ENCODE measurements at places on chromosomes 16 and 17.

DNA sequence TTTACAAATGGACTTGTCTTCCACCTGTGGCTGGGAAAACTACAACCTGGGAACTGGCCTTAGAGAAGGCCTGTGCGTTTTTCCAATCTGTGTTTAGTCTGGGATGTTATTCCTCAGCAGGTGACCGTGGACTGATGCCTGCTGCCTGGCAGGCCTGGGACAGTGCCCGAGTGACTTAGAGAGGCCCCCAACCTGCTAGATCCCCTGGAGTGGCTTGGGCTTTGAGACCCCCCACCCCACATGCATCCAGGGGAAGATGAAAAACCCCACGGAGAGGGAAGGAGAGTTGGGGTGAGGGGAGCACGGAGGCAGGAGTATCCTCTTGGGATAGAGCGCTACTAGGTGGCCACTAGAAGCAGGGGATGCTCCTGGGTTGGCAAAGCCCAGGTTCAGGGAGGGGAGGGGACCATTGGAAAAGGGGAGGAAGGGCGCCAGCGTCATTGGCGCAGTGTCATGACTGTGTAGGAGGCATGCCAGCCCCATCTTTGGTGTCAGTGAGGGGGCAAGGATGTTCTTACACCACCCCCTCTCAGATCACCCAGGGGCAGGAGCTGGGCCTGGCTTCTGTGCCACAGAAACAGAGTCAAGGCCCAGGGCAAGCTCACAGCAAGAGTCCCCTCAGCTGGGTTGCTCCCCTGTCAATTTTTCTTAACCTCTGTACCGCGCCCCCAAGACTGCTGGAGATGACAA, 54.1 kb downstream of the MEAK7 start:
- no peak for DNase-seq

DNA sequence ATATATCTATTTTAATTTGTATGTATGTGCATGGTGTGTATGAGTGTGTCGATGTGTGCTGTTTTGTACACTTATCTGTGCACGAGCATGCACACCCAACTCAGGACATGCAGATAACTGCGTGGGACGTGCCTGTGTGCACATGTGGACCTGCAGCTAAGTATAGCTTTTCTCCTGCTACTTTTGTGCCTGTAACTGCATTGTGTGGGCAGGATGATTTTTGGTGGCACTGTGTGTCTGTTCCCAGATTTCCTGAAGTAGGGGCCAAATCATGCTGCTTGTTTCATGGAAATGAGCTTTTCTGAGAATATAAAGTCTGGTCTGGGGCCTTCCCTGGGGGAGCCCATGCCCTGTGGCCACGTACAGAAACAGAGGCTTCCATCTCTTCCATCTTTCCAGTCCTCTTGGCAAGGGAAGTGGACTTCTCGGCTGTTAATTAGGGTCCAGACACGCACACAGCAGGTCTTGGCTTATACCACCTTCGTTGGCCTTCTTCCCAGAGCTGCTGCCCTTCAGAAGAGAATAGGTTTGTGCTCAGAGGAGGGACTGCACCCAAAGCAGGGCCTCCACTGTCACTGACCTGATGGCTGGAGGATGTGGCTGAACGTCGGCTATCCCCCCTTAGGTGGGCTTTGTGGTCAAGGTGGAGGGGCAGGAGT, 30.2 kb downstream of the SPNS3 start:
- DNase-seq: no peak

DNA sequence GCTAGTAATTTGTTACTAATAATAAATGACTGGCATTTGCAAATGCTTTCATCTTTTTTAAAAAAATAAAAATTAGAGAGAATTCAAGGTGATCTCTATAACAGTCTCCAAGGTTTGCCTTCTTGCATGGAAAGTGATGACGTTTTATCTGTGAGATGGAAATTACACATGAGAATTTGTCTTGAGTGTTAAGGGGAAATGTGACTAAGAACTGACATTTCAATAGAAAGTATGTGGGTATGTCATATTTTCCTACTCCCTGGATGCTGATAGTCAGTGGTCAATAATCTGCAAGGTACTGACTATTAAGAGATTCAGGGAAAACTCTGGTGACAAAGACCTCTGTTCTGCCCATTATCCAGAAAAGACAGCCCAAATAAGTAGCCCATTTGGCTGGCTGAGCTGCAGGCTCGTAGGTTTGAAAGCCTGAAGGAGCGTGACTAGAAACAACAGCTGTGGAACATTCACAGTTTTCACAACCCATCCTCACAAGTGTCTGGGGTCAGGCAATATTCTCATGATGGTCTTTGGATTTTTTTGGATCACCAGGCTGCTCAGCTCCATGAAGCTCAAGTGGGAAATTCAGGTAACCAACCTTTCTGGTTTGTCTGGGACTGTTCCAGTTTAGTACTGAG, 49.7 kb upstream of the WSCD1 start:
- DNase-seq: no peak

DNA sequence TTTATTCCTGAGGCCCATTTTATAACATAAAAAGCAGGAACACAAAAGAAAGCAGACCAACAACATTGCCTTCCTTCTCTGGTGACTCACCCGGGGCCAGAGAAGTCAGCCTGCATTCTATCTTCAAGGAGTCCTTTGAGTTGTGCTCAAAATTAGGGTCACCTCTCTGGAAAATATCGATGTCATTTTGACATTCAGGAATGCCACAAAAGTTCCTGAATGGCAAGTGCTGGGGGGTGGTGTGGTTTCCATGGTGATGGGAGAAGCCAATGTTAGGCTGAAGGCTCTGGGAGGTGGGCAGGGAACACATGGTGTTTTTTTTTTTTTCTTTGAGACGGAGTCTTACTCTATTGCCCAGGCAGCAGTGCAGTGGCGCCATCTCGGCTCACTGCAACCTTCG, 159.6 kb downstream of the HAPSTR1 start:
- DNase-seq: no peak

GRCh38 chr17:34894964-34895363, 66.3 kb downstream of the CCT6B start:
- DNase-seq: no peak

GRCh38 chr17:79188685-79189084, 114.1 kb downstream of the ENGASE start:
- no peak for DNase-seq

DNA sequence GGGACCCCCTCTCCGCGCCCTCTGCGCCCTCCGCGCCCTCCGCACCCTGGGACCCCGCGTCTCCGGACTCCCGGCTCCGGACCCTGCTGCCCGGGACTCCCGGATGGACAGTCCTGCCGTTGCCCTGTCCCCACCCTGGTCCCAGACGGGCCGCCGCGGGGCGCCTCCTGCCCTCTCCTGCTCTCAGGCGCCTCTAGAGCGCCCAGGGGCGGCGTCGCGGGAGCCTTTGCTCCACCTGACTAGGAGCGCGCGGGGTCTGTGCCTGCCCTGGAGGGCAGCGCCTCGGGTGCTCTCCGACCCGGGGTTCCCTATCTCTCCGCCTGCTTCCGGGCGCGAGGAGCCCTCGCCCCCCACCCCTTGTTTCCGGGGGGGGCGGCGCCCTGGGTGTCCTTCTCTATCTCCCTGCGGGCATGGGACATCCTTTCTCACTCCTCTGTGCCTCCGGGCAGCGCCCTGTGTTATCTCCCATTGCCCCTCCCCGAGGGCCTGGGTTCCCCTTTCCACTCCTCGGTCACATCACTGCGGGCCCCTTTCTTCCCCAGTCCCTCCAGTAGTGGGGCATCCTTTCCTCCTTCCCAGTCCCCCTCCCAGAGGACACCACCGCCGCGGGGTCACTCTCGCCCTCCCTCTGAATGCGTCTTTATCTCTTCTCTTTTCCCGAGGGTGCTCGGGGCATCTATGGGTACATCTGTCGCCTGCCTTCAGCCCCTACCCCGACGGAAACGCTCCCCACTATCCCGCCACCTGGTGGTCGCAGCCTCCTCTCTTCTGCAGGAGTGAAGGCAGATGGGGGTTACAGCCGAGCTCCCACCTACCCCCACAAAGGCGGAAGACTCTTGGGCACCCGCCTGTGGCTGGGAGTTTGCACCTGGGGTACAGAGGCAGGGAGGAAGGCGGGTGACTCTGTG, 875 bp downstream of the PRKCB start:
- no peak for DNase-seq

- DNase-seq: no peak
Measured at GRCh38 chr16:31143694-31144148, 6.1 kb downstream of the PRSS36 start.

- no peak for DNase-seq
Measured at GRCh38 chr17:2405247-2405926, 4.5 kb upstream of the MNT start.

DNA sequence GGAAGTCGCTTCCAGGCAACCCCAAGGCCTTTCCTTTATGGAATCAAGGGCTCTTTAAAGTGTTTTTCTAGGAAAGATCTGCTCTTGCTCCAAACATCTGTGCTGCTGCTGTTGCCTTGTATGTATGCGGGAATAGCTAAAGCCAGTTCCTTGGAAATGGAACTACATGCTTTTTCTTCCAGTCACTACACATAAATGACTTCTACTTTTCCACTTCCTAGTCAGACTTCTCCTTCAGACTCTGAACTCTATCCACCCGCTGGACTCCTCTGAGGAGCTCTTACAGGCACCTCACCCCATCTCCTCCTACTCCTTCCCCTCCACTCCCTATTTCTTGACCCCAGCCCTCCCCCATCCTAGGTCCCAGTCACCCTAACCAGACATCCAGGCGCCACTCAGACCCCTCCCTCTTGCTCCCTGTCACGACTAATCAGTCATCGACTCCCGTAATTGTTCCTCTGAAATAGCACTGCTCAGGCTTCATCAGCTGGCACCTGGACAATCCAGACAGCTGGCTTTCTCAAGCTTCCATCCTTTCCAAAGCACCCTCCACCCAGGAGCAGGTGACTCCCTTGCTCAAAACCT, 15.0 kb upstream of the PEMT start:
- no peak for DNase-seq

DNA sequence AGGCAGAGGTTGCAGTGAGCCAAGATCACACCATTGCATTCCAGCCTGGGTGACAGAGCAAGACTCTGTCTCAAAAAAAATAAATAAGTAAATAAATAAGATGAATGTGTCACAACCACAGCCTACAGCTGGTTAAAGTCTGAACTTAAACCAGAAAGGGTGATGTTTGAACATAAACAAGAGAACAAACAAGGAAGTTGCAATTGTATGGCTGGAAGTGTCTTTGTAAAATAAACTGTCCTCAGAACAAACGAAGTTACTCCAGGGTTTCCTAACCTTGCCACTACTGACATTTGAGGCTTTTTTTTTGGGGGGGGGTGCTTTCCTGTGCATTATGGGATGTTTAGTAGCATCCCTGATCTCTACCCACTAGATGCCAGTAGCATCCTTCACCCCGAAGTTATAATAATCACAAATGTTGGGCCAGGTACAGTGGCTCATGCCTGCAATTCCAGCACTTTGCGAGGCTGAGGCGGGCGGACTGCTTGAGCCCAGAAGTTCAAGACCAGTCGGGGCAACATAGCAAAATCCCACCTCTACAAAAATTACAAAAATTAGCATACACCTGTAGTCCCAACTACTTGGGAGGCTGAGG, 119.2 kb downstream of the XYLT1 start:
- DNase-seq: no peak

DNA sequence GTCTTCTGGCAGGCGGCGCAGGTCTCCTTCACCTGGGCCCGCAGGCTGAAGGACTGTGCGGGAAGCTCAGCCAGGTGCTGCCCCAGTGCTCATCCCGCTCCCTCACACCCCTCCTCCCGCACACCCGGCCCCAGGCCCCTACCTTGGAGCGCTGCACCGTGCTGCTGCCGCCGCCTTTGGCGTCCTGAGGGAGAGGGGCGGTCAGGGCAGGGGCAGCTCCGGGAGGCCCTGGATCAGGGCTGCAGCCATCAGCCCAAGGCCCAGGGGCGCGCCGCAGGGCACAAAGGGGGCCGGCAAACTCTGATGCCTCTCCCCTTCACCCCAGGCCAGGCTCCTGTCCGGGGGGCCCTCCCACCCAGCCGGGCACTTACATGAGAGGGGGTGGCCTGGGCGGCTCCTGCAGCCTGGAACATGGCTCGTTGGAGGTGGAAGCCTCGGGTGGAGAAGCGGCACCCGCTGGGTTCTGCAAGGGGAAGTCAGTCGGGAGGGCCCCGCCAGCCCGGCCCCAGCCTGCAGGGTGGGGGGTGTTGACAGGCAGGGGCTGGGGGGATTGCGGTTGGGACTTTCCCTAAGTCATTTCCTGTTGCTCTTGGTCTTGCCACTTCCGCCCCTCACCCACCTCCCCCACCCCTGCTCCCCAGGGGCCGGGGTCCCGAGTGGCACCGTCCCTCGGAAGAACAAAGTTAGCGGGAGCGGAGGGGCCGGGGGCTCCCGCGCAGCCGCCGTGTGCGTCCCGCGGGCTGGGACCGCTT, 863 bp downstream of the LIMD2 start:
- DNase-seq: no peak

DNA sequence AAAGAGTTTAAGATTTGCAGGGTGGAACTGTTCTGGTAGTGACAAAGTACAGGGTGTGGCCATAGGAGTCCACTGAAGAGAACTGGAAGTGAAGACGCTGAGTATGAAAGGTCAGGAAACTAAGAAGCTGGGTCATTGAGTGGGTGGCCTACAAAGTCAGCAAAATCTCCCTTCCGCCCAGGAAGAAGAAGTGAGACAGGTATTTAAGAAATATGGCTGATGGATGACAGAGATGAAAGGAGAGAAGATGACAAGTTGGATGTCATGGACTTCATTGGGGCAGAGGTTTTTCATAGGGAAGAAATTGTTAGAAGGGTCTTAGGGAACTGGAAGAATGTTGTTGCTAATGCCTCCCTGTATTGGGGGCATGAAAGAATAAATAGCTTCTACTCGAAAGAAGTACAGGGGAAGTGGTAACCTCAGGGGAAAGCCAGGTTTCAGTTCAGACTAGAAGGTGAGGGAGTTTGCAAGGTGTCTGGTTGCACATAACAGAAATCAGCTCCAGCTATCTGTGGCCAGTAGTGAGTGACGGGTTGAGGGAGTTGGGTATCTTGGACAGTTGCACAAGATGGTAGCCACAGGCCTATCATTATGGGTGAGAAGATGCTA, 33.6 kb upstream of the MED13 start:
- no peak for DNase-seq

GRCh38 chr16:73572135-73572828, 524.4 kb upstream of the ZFHX3 start:
- peak; percentile 67 for DNase-seq

- no peak for DNase-seq
Measured at GRCh38 chr17:81807839-81808238, 3.9 kb downstream of the GCGR start.

GRCh38 chr16:25109643-25110042, 1.9 kb upstream of the LCMT1 start:
- no peak for DNase-seq

DNA sequence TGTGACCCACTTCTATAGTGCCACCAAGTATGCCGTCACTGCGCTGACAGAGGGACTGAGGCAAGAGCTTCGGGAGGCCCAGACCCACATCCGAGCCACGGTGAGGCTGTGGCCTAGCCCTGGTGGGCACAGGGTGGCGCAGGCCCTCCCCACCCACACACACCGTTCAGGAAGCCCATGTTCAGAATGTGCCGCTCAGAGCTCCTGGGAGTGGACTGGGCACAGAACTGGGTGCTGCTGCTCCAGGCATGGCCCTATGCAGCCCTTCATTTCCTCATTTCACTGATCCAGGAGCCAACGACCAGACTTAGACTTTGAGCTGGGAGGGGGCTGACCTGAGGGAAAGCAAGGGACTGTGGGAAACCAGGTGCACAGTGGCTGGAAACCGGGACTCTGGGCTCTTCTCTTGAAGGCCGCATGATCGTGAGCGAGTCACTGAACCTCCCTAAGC, 2.4 kb upstream of the MRM1 start:
- no peak for DNase-seq

- no peak for DNase-seq
Measured at GRCh38 chr17:17681744-17682292, 560 bp downstream of the RAI1 start.
